ENCODE measurements at places on chromosomes 1 and 21.

- DNase-seq, result no peak
These were observed 3.1 kb downstream of the TFAP2E start for GRCh38 chr1:35576061-35576765.

- peak; percentile 79 for DNase-seq
These were observed 626 bp upstream of the HLCS start for GRCh38 chr21:36966821-36967768.

DNA sequence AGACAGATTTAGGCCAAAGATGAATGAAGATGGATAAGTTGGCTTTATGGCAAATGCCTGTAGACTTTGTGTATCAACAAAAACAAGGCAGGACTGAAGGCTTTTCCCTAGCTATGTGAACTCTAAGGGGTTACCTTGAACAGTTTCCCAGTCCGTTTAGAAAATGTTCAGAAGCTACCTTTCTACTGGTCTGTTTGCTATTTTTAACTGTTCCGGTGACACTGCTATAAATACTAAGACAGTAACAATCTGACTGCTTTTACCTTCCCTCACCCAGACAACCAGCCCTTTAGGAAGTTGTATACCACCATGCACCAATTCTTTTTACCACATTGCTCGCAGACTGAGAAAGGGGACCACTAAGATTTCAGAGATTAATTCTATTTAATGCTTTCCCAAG lies 102.2 kb downstream of the PHTF1 start:
- no peak for DNase-seq

- no peak for DNase-seq
These were observed 144.4 kb downstream of the RGS7 start for GRCh38 chr1:241212628-241213027.

DNA sequence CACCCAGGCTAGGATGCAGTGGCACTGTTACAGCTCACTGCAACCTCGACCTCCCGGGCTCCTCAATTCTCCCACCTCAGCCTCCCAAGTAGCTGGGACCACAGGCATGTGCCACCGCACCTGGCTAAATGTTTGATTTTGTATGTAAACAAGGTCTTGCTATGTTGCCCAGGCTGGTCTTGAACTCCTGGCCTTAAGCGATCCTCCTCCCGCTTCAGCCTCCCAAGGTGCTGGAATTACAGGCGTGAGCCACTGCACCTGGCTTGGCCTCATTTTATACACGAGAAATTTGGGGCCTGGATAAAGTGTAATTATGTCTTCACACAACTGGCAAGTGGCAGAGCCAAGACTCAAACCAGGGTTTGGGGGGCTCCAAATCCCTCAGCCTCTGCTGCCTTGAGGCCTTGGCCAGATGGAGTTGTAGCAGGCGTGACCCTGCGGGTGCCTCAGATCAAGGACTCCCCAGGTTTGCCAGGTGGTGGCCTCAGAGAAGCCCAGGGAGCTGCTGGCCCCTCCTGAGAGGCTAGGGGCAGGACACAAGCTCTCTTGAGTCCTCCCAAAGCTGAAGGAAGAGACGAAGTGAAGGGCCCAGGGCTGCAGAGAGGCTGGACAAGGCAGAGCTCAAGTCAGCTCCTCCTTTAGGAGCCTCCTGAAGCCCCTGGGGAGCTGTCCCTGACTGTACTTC lies 61.7 kb downstream of the MDM4 start:
- DNase-seq, result no peak

- no peak for DNase-seq
These were observed 2.2 kb downstream of the RAB3B start for GRCh38 chr1:51988254-51988653.

- no peak for DNase-seq
These were observed 17.5 kb downstream of the TRMT1L start for GRCh38 chr1:185139246-185139645.

DNA sequence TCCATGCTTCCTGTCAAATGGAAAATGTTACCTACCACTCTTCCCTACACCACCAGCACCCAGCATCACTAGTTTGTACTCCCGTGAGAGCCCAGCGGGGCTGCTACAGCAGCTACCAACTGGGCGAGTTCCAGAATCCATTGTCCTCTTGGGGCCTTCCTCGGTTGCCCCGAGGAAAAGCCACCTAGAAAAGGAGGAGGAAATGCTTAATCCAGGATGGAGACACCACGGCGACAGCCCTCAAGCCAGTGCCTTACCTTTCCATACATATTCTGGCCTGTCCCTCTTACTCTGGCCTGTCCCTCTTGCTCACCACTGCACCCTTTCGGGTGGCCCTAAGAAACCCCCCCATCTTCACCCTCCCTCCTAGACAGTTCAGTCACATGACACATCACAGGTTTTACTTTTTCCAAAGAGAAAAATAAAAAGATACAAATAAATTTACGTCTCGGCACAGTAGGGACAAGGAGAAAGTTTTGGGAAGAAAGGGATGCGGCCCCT lies 478 bp downstream of the RIT1 start:
- DNase-seq, result no peak

DNA sequence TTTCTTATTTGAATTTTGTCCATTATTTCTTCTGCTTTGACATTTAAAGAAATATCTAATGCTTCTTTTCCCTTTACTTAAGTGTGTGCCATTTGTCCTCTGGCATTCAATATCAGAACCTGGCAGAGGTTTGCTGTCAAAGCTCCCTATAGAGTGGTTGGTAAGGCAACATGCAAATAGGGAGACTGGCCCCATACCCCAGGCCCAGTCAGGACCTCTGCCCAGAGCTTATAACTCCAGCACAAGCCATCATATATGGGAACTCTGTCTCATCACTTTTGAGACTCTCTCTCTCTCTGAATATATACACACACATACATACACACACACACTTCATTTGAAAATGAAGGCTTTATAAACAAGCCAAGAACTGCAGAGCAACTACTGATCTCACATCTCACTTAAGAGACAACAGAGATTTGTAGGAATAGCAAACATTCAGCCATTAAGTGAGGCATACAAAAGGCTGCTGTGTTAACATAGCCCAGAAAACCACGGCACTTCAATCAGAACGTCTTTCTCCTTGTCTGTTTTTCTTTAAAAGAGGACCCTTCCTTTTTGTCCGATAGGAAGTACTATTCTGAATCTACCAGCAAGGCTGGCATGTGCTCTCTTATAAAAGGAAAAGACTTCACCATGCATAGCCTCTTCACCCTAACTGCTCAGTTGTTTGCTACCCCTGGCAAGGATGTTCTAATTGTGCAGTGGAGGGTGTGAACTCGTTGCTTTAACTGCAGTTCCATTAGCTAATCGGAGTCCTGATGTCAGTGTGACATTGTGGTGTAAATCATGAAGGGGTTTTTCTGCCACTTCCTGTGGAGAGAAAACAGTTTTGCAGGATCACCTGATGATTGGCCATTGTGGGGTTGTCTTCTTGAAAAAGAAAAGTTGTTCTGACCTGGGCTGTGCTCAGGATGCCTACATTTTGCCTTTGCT lies 101.7 kb downstream of the NR5A2 start:
- DNase-seq, result no peak

DNA sequence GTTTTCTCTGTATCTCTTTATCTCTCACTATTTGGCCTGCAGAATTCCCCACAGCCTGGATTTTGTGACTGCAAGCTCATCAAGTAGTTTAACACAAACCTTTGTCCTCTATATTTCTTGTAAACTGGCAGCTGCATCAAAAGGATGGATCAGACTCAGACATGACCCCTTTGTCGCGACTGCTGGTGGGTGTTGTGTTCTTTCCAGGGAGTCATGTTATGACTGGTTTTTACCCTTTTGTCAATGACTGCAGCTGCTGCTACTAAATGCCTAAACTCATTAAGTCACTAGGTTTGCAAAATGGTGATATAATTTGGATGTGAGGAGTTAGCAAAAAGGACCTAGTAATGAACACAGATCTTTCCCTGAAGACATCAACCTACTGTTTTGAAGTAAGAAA lies 10.2 kb upstream of the TOMM20 start:
- no peak for DNase-seq

DNA sequence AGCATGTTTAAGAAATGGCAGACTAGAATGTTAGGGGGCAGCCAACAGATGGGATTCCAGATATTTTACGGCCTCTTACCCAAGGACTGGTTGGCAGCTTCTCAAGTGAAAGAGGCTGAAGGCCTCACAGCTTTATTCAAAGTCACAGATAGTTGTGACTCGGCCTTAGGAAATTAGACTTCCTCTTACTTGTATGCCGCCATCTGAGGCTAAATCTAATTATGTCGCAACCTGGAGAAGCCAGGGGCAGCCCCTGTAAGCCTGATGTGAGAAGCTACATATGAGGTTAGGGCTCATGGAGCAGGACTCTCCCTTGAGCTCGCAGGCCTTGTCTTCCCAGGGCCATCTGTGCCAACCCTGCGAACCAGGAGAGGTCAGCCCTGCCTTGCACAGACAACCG lies 352.5 kb downstream of the HHAT start:
- no peak for DNase-seq

- no peak for DNase-seq
These were observed 70.0 kb upstream of the BCAR3 start for GRCh38 chr1:93751377-93752250.

DNA sequence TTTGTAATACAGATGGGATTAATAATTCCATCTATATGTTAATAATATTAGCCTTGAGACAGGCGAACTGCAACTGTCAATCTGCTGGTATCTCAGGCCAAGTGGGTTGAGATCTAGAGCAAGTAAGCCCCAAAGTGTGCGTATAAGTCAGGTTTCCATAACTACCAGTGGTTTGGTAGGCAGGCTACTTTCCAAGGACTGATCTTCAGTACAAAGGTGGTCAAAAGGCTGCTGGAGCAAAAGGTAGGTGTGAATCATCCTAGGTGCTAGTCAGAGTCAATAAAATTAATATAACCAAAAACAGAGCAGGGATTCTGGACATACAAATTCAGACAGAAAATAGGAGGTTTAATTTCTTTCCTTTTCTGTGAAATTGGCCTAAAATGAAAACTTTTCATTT lies 328.0 kb downstream of the TGFB2 start:
- no peak for DNase-seq

GRCh38 chr1:52139817-52140540 lies 1.9 kb upstream of the ZFYVE9 start:
- DNase-seq, result no peak

GRCh38 chr1:226666692-226667091 lies 72.4 kb downstream of the ITPKB start:
- DNase-seq, result no peak

- no peak for DNase-seq
These were observed 369.3 kb downstream of the GPATCH2 start for GRCh38 chr1:217261636-217262035.

DNA sequence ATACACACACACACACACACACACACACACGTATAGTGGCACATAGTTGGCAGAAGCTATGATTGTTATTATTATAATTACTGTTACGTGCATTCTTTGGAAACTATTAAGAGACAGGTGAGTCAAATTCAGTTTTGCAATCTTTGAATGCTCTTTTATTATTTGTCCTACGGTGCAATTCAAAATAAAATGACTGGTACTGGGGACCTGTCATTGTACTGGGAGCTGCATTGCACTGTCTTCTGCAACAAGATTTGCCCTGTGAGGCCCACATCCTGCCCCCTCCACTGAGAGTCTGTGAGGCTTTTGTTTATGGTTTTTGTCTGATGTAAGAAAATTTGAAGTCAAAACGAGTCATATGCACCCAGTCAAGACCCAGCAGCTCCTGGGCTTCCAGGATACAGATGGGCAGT lies 1.9 kb downstream of the LY9 start:
- no peak for DNase-seq

GRCh38 chr1:162204129-162204822 lies 134.8 kb downstream of the NOS1AP start:
- DNase-seq, result no peak

- DNase-seq, result no peak
These were observed 45.7 kb downstream of the SLC37A1 start for GRCh38 chr21:42559326-42559725.

- no peak for DNase-seq
These were observed 33.6 kb downstream of the CD55 start for GRCh38 chr1:207355060-207355459.

- no peak for DNase-seq
These were observed 225.3 kb downstream of the SPATA17 start for GRCh38 chr1:217856342-217857034.

GRCh38 chr1:116988248-116988647 lies 13.3 kb upstream of the CD101 start:
- no peak for DNase-seq

GRCh38 chr1:221718381-221719277 lies 23.3 kb downstream of the DUSP10 start:
- DNase-seq, result no peak

DNA sequence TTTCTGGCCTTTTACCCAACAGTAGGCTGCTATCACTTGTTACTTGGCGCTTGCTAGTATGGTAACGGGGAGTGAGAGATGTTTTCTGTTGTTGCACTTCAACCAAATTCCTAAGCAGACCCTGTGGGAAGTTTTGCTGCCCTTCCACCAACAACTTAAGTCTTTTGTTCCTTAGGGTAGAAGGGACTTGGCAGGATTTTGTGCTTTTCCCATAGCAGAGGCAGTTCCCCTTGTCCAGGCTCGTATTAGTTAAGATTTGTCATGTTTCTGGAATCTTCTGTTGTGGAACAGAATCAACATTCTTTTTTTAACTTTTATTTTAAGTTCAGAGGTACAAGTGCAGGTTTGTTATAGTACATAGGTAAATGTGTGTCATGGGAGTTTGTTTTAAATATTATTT lies 73.2 kb upstream of the SGIP1 start:
- DNase-seq, result no peak

DNA sequence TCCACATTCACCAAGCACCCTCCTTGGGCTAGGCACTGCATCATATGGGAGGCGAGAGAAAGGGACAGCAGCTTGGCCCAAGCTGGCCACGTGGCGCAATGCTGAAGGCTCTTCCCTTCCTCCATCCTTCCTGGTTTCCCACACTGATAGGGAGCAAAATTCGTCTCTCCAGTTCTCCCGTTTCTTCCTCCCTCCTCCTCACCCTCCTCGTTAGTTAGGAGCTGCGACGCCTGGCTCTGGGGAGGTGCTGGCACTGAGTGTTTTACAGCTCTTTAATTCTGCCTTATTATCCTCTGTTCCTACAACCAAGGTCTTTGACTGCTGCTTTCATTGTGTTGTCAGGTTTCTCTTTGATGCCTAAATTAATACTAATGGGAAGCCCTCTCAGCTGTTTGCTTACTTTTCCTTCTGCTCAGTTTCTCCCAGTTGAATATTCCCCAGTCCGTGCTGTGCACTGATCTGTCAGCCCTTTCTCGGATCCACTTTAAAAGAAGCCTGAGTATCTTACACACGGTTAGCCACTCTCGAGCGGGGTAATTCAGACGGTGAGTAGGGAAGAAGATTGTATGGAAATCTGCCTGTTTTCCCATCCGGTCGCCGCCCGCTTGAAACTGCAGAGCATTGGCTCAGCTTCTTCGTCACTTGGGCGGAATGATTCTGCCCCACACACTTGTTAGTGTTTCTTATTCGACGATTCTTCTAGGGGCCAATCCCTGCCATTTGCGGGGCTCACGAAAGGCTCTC lies 56.2 kb upstream of the SMYD2 start:
- DNase-seq, result no peak

GRCh38 chr1:25757151-25757845 lies 42.7 kb upstream of the SELENON start:
- no peak for DNase-seq
